ENCODE measurements at places on chromosomes 11 and 22.

GRCh38 chr11:77081976-77082836 is 15.4 kb downstream of the CAPN5 start:
- DNase-seq: no peak

GRCh38 chr22:46657655-46657953 is 37.4 kb downstream of the GRAMD4 start:
- DNase-seq: no peak

GRCh38 chr11:2867142-2867541 is 18.4 kb downstream of the CDKN1C start:
- DNase-seq: no peak

GRCh38 chr22:37020192-37020479 is 594 bp downstream of the MPST start:
- no peak for DNase-seq

DNA sequence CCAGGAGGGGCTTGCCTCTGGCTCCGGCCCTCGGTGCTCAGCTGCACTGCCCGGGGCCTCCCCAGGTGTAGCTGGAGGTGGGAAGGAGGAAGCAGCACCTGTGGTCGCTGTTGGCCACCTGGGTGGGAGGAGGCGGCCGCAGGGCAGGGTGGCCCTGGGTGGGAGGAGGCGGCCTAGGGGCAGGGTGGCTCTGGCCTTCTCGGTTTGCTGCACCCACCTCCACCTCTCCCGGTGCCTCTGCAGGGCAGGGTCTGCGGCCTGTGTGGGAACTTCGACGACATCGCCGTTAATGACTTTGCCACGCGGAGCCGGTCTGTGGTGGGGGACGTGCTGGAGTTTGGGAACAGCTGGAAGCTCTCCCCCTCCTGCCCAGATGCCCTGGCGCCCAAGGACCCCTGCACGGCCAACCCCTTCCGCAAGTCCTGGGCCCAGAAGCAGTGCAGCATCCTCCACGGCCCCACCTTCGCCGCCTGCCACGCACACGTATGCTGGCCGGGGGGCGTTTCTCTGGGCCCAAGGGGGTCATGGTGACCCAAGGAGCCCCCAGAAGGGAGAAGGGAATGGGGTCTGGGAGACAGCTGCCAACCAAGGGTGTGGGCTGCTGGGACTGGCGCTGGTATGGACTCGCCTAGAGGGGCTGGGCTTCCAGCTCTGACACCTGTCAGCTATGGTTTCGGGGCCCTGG is 20.6 kb downstream of the MUC5AC start:
- DNase-seq: no peak

GRCh38 chr11:894575-895201 is 15.9 kb downstream of the CHID1 start:
- no peak for DNase-seq

- no peak for DNase-seq
Observed at GRCh38 chr11:7098235-7098832, 9.5 kb downstream of the RBMXL2 start.

- DNase-seq: no peak
Observed at GRCh38 chr11:5362017-5362625, 10.8 kb downstream of the OR51B6 start.

DNA sequence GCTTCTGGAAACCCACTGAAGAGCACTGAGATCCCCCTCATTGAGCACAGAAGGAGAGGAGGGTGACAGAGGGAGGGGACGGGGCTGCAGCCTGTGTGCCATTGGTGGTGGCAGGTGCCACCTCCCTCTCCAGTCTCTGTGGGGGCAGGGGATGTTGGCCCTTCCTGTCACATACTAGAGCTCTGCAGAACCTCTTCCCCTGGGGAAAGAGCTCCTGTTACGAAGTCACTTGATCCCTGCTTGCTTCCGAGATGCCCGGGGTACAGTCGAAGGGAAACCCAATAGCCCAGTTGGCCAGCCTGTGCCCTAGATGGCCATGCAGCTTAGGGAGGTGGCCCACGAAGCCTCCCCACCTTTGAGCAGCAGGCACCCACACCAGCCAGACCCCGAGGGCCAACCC is 29.4 kb downstream of the DAGLA start:
- DNase-seq: no peak

GRCh38 chr22:26377170-26377830 is 51.8 kb upstream of the ASPHD2 start:
- peak; percentile 1 for DNase-seq

DNA sequence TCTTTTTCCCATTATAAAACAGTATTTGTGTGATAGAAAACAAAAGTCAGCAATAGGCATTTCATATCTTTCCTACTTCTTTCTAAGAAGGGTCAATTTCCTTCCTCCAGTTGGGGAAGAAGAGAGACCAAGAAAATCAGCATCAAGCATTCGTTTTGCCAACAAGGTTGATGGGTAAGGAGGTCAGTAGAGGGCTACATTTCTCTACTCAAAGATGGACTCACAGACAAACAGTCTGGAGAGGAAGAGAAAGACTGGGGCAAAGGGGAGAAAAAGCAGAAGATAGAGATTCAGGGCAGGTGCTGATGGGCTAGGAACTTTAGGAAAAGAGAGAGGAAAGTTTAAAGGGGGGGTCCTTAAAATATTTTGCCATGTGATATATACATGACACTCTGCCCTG is 8.6 kb upstream of the MTNR1B start:
- DNase-seq: no peak

DNA sequence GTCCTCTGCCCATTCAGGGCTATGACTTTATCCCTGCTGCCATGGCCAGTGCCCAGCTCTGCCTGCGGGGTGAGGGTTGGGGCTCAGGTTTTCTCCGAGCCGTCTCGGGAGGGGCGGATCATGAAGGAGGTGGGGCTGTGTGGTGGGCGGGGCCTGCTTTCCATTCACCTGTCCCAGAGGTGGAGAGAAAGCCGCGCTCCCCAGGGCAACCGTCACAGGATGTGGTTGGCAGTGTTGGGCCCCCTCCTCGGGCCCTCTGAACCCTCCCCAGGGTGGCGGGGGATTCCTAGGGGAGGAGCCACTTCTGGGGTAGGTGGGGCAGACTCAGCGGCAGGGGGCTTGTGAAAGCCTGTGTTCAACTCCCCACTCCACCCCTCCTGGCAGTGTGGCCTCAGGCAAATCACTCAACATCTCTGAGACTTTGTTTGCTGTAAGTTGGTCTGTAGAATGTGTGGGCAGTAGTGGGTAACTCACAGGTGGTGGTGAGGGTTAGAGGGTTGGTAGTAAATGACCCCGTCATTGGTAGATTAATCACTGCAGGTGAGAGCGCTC is 50.3 kb downstream of the CD6 start:
- DNase-seq: peak; percentile 94

All from stimulated activated naive CD4-positive, alpha-beta T cell (primary cell).